ENCODE measurements at places on chromosomes 1 and 21.

DNA sequence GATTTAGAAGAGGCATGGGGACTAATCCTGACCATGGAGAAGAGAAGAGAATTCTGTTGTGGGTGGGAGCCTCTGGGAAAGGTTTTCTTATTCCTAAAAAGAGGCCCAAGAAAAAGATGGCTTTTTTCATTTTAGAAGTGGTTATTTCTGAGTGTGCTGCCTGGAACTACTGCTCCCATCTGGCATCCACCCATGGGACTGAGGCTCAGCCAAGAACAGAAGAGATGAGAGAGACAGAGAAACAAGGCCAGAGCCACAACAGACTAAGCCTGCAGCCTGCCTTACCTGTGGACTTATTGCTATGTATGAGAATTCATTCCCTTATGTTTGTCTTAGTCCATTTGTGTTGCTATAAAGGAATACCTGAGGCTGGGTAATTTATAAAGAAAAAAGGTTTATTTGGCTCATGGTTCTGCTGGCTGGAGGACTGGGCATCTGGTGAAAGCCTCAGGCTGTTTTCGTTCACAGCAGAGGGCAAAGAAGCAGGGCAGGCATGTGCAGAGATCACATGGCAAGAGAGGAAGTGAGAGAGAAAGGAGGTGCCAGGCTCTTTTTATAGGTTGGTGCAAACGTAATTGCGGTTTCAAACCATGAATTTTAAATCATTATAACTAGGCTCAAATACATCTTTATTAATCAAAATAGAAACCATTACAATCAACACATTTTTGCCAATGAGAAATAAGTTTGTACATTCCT lies 57.5 kb upstream of the PRDM2 start:
- DNase-seq, result no peak

GRCh38 chr1:201731592-201731991 lies 97.4 kb upstream of the IPO9 start:
- DNase-seq, result no peak

- DNase-seq, result peak; percentile 84
These were observed 54.6 kb upstream of the PRKACB start for GRCh38 chr1:84089465-84089864.

GRCh38 chr1:159771127-159771895 lies 9.5 kb upstream of the DUSP23 start:
- DNase-seq, result no peak

DNA sequence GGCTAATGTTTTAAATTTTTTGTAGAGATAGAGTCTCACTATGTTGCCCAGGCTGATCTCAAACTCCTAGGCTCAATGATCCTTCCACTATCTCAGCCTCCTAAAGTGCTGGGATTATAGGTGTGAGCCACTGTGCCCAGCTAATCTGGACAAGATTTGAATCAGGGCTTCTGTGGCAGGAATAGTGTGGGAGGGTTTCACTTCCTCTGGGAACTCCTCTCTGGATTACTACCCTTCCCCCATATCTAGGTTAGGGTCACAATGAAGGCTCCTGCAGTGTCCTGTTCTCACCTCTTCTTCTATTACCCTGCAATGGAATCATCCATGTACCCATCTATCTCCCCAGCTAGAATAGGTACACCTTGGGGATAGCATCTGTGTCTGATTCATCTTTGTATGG lies 133.6 kb upstream of the RAB4A start:
- no peak for DNase-seq

- DNase-seq, result no peak
These were observed 2.4 kb downstream of the FNBP1L start for GRCh38 chr1:93450321-93450720.

- DNase-seq, result peak; percentile 69
These were observed 223.8 kb upstream of the TMEM51 start for GRCh38 chr1:14929547-14930246.
